Neuronal stem cell (in vitro differentiated cells): ENCODE measurements at places on chromosomes 12 and 14.
A peak's percentile ranks its signal among the peaks of the same experiment; 100 is the strongest.

- no peak for DNase-seq
Measured at GRCh38 chr14:59543873-59544272, 32.7 kb downstream of the CCDC175 start.

GRCh38 chr12:50699940-50700339 lies 64.0 kb upstream of the ATF1 start:
- DNase-seq, result no peak

GRCh38 chr12:75259143-75259542 lies 49.5 kb upstream of the KCNC2 start:
- DNase-seq, result no peak

GRCh38 chr12:131793243-131794022 lies 34.8 kb upstream of the MMP17 start:
- no peak for DNase-seq

DNA sequence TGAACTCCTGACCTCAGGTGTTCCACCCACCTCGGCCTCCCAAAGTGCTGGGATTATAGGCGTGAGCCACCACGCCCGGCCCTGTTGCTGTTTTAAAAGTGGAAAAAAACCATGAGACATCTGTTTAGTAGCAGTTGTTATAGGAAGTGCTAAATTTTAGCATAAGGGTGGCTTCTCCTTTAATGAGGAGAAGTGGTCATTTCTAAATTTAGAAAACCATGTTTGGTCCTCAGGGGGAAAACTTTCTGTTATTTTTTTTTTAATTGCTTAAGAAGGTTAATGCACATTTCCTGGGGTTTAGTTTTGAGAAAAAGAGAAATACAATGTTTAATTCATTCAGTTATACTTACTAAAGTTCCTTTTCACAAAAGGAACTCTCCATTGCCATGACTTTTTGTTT lies 102.1 kb downstream of the MYRFL start:
- no peak for DNase-seq

DNA sequence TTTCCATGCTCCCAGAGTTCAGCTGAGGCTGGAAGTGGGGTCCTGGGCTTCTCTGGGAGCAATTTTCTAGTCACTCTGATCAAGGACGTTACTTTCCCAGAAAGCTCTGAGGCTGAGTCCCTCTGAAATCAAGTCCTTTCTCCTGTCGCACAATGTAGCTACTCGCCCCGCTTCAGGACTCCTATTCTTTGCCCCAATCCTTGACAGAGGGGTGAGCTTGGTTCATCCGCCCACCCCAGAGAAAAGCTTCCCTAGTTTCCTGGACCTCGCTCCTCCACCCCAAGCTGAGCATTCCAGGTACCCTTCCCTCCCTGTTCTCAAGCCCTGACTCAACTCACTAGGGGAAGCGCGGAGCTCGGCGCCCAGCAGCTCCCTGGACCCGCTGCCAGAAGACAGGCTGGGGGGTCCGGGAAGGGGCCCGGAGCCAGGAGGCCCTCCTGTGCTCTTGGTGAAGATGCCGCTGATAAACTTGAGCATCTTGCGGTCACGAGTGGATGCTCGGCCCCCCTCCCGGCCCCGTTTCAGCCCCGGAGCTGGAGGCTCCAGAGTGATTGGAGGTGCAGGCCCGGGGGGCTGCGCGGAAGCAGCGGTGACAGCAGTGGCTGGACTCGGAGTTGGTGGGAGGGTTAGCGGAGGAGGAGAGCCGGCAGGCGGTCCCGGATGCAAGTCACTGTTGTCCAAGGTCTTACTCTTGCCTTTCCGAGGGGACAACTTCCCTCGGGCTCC lies 1.6 kb downstream of the AGAP2 start:
- DNase-seq, result no peak

- no peak for DNase-seq
Measured at GRCh38 chr12:108367436-108367835, 28.3 kb upstream of the CMKLR1 start.

DNA sequence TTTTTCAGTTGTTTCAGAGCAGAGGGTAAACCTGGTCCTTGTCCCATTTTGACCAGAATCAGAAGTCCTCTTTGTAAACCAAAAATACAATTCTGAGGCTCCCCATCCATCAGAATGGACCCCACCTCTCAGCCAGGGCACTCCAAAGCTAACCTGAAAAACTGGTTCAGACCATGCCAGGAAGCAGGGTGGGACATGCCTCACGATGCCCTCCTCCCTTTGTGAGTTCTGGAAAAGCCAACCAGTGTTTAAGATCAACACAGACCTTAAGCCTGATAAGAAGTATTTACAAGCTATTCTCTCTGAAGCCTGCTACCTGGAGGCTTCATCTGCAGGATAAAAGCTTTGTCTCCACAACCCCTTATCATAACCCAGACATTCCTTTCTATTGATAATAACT lies 35.4 kb downstream of the TNFAIP2 start:
- no peak for DNase-seq

DNA sequence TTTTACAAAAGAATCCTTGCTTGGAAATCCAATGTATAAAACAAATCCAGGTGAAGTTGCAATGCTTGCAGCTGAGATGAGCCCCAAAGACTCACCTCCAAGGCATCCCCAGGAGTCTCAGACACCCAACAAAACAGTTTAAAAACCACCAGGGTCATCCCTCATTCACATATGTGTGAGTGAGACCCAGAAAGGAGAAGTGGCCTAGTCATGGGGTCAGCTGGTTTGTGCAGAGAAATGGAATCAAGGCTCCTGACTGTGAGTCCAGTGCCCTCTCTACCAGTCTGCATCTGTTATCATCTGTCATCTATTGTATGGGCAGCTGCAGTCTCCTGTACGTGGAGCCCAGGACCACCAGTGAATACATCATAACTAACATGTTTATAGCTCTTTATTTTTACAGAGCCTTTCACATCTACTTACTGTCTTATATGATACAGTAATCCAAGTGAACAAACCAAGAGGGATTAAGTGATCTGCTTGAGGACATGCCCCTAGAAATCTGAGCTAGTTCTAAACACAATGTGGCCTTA lies 27.1 kb downstream of the PLEKHG7 start:
- DNase-seq, result no peak

DNA sequence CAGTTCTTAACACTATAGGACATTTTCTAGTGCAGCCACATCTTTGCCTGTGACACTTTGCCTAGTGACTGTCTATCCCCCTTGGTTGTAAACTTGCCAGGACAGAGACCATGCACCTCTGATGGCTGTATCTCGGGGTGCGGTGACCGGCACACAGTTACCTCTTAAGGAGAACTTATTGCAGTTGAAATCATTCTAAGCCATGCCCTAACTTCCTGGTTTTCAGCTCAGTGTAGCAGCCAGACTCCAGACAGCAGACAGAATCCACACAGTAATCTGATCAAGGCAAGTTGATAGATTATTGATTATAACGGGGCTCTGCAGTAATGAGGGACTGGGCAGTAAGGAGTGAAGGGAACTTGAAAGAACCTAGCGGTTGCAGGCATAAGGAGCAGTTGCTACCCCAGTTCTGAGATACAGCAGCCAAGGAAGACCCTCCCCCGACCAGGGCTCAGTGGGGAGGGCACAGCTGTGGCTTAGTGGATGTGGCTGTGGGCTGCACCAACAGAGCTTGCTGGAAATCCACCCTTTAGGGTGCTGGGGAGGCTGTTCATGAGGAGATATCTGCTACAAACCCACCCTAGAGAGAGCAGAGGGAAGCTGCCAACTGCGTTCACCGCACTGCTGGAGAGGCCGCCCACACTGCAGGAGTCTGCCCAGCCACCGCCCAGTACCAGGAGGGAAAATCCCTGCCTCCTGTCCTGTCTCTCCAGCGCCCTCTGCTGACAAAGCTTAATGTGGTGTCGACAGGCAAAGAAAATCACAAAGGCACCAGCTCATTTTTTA lies 58.2 kb upstream of the BEGAIN start:
- peak; percentile 80 for DNase-seq

DNA sequence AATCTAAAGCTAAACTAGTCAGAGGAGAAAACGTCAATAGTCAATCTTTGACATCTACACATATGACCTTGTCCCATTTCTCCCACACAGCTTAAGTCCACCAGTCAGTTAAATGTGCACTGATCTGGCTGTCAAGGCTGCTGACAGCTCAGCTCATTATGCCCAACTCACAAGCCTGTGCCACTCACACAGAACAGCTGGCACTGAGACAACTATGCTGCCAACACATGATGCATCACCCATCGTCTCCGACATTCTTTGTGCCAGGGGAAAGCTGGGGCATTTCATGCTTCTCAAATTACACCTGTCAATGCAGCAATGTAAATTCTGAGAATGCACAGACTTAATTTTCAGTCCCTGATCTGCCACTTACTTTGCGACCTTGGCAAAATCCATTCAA lies 25.3 kb downstream of the GNS start:
- DNase-seq, result no peak

GRCh38 chr14:69428289-69428998 lies 30.0 kb downstream of the SLC39A9 start:
- DNase-seq, result no peak

DNA sequence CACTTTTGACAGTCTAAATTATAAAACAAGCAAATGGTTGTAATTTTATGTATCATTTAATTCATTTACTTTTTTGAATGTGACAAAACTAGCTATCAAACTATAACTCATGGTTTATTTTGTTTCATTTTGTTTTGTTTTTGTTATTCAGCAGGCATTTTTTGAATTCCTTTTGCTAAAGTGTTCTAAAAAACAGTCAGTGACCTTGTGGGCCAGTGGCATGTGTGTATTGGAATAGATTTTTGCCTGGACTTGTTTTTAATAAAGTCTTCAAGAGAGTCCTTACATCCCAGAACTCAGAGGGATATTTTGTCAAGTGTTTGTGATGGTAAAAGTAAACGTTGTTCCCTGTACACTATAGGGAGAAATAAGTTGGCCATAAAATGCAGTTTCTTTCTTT lies 369.7 kb upstream of the SYT1 start:
- DNase-seq, result no peak

DNA sequence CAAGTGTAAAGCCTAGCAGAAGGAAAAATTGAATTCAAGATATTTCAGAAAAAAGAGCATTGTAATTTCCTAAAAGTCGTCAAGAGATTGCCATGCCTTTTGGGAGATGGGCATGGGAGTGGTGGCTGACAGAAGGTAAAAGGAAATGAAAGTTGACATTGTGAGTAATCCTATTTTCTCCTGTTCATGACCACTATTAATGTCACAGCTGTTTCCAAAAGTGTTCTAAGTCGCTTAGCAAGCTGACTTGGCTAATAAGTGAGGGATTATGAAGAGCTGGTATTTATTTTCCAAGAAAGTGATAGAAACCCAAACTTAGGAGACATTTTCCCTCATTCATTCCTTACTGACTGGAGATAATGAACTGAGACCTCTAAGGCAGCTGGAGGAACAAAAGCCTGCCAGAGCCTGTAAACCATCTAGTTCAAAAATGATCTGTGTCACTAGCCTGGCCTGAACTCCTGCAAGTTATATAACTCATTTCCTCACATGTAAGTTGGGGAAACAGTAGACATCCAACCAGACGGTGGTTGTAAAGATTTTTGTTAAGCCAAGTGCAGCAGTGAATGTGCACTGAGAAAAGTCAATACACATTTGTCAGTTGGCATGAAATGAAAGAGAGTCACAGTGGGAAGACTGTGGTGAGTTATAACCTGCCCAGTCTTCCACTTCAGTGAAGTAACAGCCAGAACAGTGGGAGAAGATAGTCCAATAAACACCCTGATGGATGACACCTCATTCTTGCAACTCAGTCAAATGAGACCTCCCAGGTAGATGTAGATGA lies 75.8 kb downstream of the DIO2 start:
- no peak for DNase-seq

DNA sequence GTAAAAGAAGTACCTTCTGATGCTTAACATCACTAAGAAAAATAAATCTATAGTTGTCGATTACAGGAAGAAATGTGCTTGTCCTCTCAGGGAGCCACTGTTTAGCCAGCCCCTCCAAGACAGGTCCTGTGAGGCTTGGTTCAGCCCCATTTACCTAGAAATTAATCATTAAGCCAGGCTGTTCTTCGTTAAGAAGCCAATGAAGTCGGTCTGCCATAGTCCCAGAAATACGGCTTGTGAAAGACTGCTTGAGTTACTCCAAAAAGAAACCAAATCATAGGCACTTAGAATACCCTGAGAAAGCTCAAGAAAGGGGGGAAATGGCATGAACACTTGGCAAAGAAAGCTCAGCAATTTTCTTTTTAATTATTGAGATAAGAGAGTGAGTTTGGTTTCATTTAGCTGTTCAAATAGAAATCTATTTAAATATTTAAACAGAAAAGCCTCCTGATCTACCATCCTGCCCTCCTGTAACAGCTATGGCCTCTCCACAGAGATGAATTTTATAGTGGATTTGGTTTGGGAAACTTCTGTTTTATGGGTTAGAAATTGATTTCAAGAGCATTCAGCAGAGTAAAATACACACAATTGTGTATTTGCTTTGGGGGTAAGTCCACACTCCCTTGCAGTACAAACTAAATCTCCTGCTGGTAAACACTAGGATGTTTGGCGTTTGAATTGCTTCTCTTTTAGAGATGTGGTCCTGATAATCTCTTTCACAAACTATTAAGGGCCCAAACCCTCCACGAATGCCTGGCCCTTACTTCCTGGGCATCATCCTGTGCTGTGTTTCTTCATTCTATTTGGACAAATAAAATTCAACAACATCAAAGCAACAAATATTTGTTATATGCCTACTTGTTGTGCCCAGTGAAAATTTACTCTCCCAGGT lies 234.4 kb downstream of the SEC23A start:
- no peak for DNase-seq

GRCh38 chr12:14367040-14367661 lies 1.7 kb downstream of the ATF7IP start:
- DNase-seq, result no peak

- no peak for DNase-seq
Measured at GRCh38 chr12:57261428-57261865, 10.5 kb upstream of the STAC3 start.

DNA sequence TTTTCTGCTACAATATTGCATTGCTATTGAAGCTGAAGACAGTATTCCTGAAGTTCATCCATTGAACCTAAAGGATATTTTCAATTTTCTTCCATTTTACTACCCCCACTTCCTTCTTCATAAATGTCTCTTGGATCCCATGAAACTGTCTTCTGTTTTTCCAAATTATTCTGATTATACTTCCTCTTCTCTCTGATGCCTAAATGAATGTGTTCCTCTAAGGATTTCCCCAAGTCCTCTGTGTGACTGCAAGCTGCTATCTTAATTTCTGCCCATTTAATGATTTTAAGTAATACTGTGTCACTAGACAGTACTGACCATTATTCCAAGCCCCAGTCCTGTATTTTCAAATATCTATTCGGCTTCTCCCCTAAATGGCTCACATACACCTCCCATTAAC lies 102.9 kb downstream of the TAOK3 start:
- no peak for DNase-seq

GRCh38 chr14:38512236-38512635 lies 256.3 kb upstream of the CLEC14A start:
- DNase-seq, result no peak

- DNase-seq, result no peak
Measured at GRCh38 chr12:30828686-30829085, 73.9 kb upstream of the CAPRIN2 start.

DNA sequence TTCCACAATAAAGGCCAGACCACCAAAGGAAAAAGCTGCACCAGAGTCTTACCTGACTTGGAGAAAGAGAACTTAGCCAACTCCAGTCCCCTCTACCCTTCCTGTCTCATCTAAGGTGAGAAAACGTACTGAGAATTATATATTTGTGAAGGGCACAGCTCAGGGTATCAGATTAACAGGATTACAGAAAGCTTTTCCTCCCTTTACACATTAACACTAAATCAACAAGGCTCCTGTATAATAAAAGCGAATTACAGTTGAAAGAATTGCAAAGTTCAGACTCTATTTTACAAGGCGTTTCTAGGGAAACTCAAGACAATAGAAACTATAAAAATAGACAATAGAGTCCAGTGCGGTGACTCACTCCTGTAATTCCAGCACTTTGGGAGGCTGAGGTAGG lies 82.7 kb upstream of the RPL10L start:
- DNase-seq, result no peak

GRCh38 chr12:80044694-80045046 lies 54.7 kb upstream of the OTOGL start:
- DNase-seq, result no peak
